ENCODE measurements at places on chromosomes 13 and 19.

GRCh38 chr13:112752711-112753541, 63.1 kb downstream of the ATP11A start:
- no peak for DNase-seq

DNA sequence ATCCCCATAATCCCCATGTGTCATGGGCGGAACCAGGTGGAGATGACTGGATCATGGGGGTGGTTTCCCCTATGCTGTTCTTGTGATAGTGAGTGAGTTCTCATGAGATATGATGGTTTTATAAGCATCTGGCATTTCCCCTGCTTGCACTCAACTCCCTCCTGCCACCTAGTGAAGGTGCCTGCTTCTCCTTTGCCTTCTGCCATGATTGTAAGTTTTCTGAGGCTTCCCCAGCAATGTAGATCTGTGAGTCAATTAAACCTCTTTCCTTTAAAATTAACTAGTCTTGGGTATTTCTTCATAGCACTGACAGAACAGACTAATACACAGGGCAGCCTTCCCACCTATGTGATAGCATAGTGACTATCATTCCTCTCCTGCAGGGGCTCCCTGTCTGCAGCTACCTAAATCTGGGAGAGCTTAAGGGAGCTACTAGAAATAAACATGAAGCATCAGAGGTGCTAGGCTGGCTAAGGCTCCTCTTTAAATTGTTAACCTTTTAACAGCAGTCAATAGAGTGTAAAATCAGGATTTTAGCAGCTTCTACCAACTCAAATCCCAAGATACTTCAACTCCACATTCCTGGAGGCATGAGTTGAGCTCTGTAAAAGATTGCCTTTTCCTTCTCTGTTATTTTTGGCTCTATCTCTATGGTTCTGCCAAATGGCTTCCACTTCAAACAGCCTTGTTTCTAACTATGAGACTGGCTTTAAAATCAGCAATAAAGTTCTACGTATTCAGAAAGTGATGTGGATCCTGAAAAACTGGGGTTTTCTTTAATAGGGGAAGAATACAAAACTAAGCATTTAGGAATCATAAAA, 112.3 kb downstream of the VWA8 start:
- no peak for DNase-seq

GRCh38 chr19:18128044-18128443, 24.9 kb upstream of the PIK3R2 start:
- no peak for DNase-seq

GRCh38 chr19:2476451-2477140, 669 bp downstream of the GADD45B start:
- no peak for DNase-seq

- DNase-seq = no peak
Measured at GRCh38 chr19:4539693-4540581, at the start of gene LRG1. LRG1 (minus strand) TSS chr19:4540036; CDS start chr19:4540013, 23 bp downstream.

DNA sequence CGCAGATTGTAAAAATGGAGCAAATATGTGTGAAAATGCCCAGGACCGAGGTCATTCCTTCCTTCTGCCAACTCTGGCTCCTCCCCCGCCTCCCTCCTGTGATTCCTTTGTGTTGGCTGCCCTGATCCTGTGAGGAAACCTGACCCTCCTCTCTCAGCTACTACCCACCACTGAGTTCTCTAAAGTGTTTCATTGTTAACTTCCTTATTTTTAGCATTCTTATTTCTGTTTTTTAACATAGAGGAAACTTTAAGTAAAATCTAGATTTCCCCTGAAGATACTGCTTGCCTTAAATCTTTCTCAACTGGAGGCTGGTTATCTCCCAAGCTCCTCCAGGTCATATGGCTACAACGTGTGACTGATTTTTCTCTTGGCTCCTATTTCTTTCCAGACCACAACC, 21.7 kb upstream of the FBXL3 start:
- DNase-seq = no peak

GRCh38 chr19:1752757-1753728, at the start of gene ONECUT3:
ONECUT3 (plus strand) TSS chr19:1753506; CDS start chr19:1753663, 157 bp downstream.
- no peak for DNase-seq

DNA sequence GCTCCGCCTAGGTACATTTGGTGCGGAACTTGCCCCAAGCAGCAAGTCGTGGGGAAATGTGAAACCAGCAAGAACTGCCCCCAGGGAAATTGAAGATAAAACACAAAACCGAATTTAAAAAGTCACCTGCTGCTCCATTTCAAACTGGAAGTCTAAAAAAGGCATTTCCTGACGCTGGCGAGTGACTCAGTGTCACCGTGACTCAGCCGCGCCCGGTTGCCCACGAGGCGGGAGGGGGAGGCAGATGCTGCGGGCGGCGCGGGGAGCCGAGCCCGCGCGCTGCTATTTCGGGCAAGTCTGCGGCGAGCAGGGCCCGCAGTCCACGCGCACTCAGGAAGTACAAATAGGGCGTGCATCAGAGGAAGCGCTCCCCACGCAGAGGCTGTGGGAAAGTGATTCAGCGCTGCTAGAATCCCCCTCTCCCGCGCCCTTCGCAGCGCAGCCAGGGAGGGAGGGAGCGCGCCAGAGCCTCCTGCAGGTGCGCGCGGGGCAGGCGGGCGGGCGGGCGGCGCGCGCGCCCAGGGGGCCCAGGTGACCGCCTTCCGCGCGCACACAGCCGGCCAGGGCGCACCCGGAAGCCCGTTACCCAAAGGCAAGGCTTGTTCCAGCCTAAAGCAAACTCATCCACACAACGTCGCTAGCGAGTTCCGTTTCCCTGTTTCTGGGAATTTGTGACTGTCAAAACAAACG, 168.8 kb downstream of the COL4A1 start:
- DNase-seq = peak; percentile 6

- DNase-seq = peak; percentile 47
Measured at GRCh38 chr13:27283906-27284493, 13.4 kb downstream of the RASL11A start.

DNA sequence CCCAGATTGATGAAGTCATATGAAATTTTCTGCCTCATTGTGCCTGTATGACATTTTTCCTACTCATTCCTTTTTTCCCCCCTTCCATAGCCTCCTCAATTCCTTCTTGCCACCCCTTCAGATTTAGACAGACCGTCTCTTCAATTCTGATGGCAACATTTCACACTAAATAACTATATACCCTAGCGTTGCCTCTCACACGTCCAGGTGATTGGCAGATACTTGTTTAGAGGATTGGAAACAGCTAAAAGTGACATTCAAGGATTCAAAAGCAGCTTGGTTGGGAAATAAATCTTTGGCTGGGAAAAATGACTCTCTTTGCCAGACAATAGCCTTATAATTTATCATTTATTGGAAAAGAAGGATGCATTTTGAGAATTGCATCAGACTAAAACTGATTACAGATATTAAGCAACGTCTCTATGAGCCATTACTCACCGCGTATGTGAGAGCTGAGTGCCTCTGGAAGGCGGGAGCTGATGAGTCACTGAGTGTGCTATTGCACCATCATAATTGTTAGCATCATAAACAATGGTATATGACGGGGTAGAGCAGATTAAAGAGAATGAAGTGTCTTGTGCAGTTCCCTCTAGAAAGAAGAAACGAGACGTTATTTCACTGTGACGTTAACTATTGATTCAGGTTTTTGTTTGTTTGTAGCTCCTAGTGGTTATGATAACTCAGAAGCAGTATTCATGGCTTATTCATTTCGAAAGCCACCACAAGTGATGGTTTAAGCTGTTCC, 61.1 kb upstream of the FAM216B start:
- no peak for DNase-seq

GRCh38 chr13:88459331-88459730, 788.2 kb downstream of the SLITRK5 start:
- DNase-seq = no peak

DNA sequence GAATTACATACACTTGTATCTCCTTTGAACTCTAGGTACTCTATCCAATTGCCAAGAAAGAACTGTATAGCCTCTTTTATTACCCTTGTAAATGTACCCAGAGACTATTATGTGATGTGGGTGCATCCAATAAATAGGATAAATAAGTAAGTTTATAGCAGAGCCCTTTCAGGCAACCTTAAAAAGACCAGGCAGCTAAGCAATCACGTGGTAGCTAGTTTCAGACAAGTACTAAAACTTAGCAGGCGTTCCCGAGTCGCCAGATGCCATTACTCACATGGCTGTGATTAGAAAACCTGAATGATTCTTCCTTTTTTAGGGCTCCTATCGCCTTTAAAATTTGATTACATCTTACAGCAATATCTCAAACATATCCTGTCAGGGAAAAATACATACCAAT, 1303.0 kb downstream of the EFNB2 start:
- DNase-seq = no peak

GRCh38 chr19:1942078-1942933, 1.3 kb downstream of the CSNK1G2 start:
- peak; percentile 40 for DNase-seq

GRCh38 chr13:24858953-24859352, 95.0 kb downstream of the RNF17 start:
- DNase-seq = no peak

- no peak for DNase-seq
Measured at GRCh38 chr13:43433691-43434141, 353.1 kb downstream of the ENOX1 start.

DNA sequence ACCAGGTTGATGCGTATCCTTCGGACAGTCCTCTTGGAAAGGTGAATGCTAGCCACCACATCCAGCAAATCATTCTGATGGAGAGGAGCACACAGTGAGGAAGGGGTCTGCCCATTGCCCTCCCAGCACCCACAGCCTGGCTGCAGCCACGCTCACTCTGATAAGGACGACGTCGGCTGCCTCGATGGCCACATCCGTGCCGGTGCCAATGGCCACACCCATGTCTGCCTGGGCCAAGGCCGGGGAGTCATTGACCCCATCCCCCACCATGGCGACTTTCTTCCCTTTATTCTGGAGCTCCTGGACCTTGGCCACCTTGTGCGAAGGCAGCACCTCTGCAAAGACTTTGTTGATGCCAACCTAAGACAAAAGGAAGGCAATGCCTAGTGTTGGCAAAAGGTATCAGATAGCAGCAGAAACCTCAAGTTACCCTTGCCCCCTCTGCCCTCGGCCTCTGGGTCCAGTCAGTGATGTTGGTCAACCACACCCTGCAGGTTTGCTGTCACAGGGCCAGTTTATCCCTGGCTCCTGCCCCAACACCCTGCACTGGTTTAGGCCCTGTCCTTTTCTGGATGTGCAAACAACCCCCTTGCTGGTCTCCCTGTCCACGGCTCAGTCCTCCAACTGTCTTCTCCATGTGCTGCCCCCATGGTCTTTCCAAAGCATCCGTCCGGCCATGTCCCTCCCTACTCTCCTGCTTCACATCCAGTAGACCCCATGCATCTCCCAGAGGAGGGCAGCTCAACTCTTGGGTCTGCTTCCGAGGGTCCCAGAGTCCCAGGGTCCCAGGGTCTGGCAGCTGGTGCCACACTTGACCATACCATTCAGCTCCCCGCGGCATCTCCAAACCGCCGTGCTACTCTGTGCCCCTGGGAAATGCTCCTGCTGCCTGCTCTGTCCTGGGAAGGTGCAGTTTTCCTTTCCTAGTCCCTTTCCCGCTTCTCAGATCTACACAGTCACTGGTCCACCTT, 73.6 kb downstream of the ATP7B start:
- no peak for DNase-seq

DNA sequence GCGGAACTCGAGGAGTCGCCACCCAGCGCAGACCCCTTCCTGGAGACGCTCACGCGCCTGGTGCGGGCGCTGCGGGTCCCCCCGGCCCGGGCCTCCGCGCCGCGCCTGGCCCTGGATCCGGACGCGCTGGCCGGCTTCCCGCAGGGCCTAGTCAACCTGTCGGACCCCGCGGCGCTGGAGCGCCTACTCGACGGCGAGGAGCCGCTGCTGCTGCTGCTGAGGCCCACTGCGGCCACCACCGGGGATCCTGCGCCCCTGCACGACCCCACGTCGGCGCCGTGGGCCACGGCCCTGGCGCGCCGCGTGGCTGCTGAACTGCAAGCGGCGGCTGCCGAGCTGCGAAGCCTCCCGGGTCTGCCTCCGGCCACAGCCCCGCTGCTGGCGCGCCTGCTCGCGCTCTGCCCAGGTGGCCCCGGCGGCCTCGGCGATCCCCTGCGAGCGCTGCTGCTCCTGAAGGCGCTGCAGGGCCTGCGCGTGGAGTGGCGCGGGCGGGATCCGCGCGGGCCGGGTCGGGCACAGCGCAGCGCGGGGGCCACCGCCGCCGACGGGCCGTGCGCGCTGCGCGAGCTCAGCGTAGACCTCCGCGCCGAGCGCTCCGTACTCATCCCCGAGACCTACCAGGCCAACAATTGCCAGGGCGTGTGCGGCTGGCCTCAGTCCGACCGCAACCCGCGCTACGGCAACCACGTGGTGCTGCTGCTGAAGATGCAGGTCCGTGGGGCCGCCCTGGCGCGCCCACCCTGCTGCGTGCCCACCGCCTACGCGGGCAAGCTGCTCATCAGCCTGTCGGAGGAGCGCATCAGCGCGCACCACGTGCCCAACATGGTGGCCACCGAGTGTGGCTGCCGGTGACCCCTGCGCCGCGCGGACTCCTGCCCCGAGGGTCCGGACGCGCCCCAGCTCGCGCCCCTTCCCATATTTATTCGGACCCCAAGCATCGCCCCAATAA, 2.3 kb downstream of the AMH start:
- no peak for DNase-seq

DNA sequence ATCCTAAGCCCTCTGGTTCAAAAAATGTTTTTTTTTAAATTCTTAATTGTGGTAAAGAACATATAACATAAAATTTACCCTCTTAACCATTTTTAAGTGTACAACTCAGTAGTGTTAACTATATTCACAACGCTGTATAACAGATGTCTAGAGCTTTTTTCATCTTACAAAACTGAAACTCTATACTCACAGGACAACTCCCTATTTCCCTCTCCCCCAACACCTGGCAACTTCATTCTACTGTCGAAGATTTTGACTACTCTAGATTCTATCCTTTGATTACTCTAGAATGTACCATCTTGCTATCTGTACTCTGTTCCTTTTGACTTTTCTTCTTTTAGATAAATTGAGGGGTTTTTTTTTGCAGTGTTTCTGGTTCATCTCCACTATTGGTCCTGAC, 200.4 kb downstream of the KLF12 start:
- no peak for DNase-seq

DNA sequence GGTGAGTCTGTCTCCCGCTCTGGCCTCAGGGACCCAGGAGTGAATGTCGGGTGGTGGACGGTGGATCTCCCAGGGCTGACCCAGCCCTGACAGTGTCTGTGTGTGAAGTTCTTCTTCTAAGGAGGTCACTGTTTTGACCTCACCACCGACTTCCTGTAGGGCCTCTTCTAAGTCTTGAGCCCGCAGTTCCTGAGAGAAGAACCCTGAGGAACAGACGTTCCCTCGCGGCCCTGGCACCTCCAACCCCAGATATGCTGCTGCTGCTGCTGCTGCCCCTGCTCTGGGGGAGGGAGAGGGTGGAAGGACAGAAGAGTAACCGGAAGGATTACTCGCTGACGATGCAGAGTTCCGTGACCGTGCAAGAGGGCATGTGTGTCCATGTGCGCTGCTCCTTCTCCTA, at the start of gene SIGLEC7:
Gene SIGLEC7, plus strand, starts transcription at position 183 of the 400 bp plus-strand sequence. Its CDS starts 69 bp downstream, at position 252.
- no peak for DNase-seq

- no peak for DNase-seq
Measured at GRCh38 chr13:112917737-112918136, 51.3 kb upstream of the MCF2L start.
